NCI-H1930 (cell line): ENCODE measurements at places on chromosomes 11 and 22.

DNA sequence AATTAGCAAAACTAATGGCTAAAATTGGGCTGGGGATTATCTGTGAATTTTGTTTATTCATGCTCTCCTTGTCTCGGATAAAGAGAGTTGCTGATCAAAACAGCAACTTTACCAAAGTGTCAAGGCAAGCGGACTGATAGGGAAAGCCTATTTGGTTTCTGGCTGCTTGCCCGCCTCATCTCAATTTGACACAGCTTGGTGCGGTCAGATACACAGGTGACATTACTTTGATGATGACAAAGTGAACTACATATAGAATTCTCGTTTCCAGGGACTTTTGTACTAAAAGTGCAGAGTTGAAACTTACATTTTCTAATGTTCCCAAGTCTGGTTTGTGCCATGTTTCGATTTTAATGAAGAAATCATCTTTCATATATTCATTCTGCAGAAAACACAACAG lies 22.8 kb downstream of the PITPNB start:
- no peak for DNase-seq

DNA sequence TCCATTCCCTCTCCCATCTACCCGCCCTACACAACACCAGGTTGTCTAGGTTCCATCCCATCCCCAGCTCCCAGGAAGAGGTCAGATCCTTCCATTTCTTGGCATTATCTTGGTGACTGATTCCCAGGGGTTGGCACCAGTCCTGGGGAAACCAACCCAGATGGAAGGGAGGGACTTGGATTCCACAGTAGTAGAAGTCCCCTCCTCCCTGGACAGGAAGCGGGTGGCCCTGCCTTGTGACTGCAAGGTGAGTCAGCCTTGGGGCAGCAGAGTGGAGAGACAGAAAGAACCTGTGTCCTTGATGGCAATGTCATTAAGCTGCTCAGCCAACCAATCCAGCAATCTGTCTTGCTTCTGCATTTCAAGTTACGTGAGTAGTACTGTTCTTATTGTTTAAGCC lies 26.5 kb downstream of the SYT13 start:
- no peak for DNase-seq

DNA sequence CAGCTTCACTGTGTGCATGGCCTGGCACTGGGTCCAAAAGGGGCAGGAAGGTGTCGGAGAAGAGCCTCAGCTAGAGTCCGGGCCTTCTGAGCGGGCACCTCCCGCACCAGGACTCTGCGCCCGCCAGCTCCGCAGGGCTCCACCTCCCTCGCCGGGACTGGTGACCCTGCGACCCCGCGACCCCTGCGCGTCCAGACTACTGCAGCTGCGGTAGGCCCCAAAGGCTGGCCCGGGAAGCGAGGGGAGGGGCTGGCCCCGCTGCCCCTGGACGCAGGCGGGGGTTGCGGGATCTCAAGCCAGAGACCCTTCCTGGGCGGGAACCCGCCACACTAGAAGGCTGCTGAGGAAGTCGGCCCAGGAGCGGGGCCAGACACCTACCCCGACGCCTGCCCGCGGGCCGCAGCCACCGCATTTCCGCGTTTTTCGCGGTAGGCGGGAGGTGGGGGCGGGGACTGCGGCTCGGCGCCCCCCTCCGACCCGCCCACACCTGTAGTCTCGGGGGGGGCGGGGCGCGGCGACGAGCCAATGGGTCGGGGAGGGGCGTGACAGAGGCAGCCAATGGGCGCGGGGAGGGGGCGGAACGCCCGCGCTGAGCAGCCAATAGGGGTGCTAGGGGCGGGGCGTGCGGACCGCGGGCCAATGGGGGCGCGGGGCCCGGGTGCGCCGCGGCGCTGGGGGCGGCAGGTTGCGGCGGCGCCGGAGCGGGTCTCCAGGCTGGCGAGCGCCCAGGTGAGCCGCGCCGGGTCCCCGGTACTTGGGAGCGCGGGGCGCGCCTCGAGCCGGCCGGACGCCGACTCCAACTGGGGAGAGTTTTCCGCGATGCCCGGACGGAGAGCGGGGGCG lies at the start of the genes LMNTD2 and RASSF7:
Gene LMNTD2, minus strand, starts transcription at position 434 of the 843 bp plus-strand sequence. Its CDS starts 22 bp downstream, at position 412.
Gene RASSF7, plus strand, starts transcription at position 666 of the 843 bp plus-strand sequence. CDS start 799 bp downstream, outside the sequence.
- DNase-seq: peak; percentile 97

DNA sequence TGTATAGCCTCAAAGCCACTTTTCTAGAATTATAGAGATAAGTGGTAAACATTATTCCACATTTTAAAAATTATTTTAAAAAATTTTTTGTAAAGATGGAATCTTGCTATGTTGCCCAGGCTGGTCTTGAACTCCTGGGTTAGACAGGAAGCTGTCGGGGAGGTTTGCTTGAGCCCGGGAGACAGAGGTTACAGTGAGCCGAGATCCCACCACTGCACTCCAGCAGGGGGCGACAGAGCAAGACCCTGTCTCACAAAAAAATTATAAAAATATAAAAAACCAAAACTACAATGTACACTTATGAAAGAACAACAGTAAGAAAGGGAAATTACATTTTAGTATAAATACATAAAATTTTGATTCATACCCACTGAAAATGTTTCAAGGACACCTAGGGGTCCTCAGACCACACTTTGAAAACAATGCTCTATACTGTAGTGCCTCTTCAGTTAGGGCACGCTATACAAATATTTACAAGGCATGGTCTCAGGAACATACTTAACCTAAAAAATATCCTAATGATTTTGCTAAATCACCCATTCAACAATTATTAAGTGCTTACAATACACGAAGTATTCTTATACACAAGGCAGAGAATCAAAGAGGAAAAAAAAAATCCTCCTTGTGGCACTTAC lies 111.2 kb downstream of the MRTFA start:
- DNase-seq: peak; percentile 17

- DNase-seq: no peak
Observed at GRCh38 chr11:17277024-17277584, 565 bp downstream of the NUCB2 start.

DNA sequence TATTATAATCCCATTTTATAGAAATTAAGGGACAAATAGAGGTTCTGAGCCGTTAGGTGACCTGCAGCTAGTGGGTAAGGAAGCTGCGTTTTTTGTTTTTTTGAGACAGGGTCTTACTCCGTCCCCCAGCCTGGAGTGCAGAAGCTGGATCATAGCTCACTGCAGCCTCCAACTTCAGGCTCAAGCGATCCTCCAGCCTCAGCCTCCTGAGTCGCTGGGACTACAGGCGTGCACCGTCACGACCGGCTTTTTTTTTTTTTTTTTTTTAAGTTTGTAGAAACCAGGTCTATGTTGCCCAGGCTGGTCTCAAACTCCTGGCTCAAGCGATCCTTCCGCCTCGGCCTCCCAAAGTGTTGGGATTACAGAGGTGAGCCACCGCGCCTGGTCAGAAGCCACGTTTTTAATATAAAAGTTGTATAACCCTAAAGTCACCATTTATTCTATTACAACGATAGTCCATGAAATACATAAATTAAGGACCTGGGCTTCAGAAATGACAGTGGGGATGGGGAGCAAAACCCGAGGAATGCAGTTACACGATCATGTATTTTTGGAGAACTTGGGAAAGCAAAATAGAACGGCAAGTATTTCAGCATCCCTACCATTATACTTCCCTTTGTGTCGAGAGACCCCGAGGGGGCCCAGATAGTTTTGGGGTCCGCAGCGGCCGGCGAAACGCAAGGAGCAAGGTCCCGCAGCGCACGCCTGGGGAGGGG lies 638 bp downstream of the SAAL1 start:
- no peak for DNase-seq

GRCh38 chr22:37187552-37187890 lies 526 bp downstream of the C1QTNF6 start:
- DNase-seq: no peak

- DNase-seq: no peak
Observed at GRCh38 chr22:47116426-47117341, 354.2 kb downstream of the TBC1D22A start.

DNA sequence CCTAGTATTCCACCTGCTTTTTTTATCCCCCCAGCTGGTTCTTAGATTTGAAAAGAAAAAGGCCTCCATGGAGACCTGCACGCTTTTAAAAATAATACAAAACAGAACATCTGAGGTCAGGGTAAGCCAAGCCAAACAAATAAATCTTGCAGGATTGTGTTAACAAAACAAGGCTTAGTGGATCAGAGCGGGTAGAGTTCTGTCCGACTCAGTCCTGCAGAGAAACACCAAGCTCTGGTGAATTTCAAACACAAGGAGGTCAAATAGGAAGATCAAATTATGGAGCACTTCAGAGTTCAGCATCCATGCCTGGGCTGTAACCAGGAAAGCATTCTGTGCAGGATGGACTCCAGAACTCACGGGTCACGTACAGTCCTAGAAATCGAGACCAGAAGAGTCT lies 86.9 kb downstream of the SYN3 start:
- DNase-seq: no peak

DNA sequence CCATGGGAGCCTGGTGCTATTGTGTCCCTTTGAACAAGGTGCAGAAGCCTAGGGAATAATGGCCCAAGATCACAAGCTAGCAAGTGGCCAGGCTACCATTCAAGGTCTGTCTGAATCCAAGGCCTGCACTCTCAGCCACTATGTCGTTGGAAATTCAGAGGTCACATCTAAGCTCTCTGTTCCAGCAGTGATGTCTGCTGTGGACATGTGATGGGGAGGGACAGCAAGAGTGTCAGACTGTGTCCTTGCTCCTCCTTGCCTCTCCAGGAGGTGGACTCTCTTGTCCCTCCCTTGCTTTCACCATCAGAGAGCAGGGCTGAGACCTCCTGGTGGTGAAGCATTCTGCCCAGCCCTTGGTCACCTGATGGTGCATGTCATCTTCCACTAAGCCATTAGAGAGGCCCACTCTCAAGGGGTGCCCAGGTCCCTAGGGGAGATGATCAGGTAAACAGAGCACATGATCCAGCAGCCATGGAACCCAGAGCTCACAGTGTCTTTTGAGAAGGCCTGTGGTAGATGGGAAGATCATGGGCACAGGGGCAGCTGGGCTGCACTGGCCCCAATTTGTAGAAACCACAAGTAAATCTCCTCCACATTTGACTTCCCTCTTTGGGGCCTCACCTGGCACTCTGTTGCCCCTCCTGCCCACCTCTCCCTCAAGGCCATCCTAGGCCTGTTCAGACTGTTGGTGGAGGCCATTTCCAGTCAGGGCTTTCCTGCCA lies 37.1 kb upstream of the SUSD2 start:
- DNase-seq: no peak

- DNase-seq: no peak
Observed at GRCh38 chr11:128621601-128622501, 34.5 kb upstream of the ETS1 start.

GRCh38 chr11:9231848-9232177 lies 33.3 kb downstream of the DENND5A start:
- no peak for DNase-seq

DNA sequence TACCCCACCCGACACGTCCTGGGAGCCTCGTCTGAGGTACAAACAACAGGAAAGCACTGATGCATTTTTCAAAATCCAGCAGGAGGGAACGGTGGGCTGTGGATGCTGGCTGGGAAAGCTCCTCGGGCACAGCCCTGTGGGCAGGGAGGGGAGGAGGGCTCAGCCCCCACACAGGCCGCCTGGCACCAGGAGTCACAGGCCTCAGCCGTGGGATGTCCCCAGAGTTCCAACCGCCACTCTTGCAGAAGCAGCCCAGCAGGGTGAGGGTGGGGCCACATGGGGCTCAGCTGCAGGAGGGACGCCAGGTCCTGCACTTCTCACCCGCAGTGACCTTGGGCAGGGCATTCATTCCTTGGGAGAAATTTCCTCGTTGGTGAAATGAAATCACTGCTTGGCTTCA lies 274.6 kb downstream of the BRD1 start:
- DNase-seq: no peak

DNA sequence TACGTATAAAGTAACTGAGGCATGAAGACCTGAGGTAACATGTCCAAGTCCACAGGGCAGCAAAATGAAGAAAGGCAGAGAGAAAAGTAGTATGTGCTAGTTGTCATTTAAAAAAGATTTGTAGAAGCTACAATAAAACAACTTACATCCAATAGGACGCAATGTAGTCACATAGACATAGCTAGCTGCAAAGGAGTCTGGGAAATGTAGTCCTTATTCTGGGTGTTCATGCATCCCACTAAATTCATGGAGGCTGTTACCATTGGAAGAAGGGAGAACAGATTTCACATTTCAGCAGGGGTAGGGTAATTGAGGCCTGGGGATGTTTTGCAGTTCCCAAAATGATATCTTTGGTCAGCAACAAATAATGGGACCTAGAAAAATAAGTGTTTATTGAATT lies 571.4 kb downstream of the MIAT start:
- no peak for DNase-seq

- no peak for DNase-seq
Observed at GRCh38 chr22:43337385-43337784, 5.8 kb downstream of the SCUBE1 start.

- DNase-seq: no peak
Observed at GRCh38 chr22:44210722-44211121, 30.0 kb downstream of the PARVG start.

DNA sequence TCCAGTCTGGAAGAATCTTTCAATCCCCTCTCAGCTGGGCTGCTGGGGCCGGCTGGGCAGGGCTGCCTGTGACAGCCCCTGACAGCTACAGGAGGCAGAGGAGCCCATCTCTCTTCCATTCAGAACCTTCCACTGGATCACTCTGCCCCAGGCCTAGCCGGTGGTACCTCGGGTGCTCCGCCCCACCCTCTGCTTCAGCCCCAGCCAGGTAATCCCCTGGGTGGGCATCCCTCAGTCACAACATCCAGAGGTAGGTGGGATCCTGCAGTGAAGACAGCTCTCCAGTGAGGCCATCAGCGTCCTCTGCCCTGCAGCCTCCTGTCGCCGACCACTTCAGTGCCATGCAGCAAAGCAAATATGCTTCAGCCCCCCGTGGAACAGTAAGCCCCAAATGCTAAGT lies 223.7 kb downstream of the DSCAML1 start:
- no peak for DNase-seq
